ENCODE measurements at places on chromosomes 6 and 20.

GRCh38 chr6:32637219-32637880 is at the start of gene HLA-DQA1:
Gene HLA-DQA1 (plus strand): TSS chr6:32637406. CDS start chr6:32637459, 53 bp downstream.
- DNase-seq, result no peak

DNA sequence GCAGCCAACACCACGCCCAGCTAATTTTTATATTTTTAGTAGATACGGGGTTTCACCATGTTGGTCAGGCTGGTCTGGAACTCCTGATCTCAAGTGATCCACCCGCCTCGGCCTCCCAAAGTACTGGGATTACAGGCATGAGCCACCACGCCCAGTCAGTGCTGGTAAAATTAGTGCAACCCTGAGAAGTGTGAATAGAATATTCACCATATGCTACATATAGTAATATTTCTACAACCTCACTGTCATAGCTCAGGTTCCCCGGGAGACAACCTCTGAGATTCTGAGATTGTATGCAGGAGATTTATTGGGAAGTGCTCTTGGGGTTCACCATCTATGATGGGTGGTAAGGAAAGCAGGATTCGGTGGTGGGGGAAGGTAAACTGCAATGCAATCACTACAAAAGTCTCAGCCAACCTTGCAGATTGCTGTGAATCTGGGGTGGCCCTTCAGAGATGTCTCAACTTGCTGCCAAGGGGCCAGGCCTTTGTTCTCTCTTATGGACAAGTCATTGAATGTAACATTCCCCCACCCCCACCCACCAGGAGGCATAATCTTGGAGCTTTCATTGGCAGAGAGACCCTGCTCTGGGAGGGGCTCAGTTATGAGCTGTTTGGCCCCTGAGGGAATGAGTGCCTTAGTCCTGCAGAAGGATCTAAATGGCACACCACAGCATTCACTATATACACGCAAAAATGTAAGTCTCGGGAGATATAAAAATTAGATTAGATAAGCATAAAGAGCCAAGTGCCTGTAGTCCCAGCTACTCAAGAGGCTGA is 34.0 kb upstream of the SEC63 start:
- DNase-seq, result no peak

DNA sequence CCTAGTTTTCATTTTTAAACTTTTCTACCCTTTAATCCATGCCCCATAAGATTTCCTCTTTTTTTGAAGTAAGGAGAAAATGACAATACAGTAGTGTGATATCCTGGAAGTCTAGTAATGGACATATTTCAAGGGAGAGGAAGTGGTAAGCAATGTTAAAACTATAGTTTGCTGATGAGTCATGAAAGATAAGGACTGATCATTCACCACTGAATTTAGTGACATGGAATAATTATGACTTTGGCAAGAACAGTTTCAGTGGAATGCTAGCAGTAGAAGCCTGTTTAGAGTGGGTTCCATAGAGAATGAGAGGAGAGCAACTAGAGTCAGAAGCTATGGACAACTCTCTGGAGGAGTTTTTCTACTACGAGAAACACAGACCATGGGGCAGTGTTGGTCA is 24.9 kb upstream of the SLC2A12 start:
- DNase-seq, result no peak

DNA sequence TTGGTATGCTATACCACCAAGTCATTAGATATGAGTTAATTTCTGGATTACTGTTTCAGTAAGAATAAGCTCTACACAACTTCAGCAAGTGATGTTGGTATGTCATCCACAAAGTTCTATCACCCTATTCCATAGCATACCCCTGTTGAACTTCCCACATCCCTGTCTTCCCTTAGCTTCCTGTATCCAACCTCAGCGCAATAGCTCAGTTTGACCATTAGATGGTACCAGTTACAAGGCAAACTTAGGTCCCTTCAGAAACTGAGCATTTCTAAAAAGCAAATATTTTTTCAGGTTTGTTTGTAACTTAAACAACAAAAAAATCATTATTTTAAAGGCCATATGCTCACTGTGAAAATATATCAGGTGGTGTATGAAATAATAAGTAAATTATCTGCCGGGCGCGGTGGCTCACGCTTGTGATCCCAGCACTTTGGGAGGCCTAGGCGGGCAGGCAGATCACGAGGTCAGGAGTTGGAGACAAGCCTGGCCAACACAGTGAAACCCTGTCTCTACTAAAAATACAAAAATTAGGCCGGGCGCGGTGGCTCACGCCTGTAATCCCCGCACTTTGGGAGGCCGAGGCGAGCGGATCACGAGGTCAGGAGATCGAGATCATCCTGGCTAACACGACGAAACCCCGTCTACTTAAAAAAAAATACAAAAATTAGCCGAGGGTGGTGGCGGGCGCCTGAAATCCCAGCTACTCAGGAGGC is 8.8 kb upstream of the MOG start:
- no peak for DNase-seq

DNA sequence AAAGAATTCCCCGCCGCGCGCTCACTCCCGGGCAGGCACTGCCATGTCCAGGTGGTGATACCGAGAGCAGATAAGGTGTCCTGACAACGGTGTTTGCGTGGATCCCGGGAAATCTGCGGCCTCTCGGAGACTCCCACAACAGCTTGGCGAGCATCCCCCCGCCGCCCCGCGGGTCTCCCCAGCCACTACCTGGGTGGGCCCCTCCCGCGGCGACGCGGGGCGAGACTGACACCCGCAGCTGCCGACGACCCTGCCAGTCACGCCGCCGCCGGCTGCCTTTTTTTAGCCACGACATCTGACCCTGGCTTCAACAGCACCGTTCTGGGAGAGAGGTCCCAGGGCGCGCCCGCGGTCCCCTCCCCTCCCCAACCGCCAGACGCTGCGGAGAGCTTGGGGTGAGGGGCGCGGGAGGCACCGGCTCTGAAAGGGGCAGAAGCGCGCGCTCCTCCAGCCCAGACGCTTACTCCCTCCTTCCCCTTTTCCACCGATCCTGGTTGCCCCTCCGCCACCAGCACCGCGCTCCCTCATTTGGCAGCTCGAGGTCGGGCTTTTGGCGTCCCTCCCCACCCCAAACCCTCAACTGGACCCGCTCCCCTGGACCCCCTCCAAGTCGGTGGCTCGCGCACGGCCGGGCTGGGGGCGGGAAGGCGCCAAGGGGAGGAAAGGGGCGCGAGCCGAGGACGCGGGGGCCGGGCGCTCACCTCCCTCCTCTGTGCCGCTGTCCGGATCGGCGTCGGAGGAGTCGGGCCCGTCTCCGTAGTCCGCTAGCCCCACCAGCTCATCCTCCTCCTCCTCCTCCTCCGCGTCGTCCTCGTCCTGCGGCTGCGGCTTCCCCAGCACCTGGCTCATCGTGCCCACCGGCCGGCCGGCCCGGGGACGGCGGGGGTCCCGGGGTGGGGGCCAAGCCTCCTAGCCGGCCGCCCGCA is 665 bp downstream of the RRAGD start:
- no peak for DNase-seq

GRCh38 chr6:1518855-1519254 is 90.9 kb upstream of the FOXC1 start:
- DNase-seq, result no peak

DNA sequence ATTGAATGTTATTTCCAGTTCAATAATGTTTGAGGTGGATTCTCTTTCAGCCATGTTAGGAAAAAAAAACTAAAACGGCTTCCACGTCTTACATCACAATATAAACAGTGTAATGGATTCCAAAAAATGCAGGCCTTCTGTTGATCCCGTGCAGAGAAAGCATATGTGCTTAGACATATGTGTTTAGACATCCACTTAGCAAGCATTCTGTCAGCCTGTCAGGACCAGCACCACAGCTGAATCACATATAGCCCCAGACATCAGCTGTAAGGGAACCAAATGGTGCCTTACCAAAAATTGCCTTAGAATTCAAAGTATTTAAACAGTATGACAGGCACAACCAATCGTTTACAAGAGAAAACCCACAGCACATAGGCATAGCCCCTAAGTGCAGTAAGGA is 304.9 kb downstream of the EYA4 start:
- no peak for DNase-seq

DNA sequence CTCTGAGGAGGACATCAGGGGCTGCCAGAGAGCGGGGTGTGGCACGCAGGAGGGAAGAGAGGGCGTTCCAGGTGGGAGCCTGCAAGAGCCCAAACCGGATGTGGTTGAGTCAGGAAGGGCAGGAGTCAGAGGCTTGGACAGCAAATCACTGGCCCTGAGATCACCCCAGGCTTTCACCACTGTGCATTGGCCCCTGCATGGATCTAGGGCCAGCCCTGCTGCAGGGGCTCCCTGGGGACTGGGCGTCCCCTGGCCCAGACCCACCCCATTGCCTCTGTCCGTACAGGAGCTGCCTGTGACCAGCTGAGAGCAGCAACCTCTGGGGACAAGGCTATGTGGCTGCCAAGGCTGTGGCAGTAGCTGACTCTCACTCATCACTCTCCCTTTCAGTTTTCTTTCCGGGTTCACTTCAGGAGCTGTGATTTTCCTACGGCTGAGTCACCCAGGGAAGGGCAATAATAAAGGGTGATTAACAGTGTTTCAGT is 33.9 kb downstream of the KCNK17 start:
- no peak for DNase-seq

Data from RWPE2 (cell line).